ENCODE measurements at places on chromosomes 5 and 9.

- no peak for DNase-seq
Measured at GRCh38 chr9:70868661-70869652, 252.5 kb downstream of the TRPM3 start.

GRCh38 chr5:140043508-140043872 lies 391 bp upstream of the NRG2 start:
- peak; percentile 7 for DNase-seq

GRCh38 chr5:50700706-50701105 lies 34.3 kb downstream of the PARP8 start:
- no peak for DNase-seq

- DNase-seq = peak; percentile 57
Measured at GRCh38 chr5:14723701-14724132, 59.2 kb downstream of the OTULIN start.

- DNase-seq = no peak
Measured at GRCh38 chr5:142680605-142681259, 5.2 kb downstream of the FGF1 start.

DNA sequence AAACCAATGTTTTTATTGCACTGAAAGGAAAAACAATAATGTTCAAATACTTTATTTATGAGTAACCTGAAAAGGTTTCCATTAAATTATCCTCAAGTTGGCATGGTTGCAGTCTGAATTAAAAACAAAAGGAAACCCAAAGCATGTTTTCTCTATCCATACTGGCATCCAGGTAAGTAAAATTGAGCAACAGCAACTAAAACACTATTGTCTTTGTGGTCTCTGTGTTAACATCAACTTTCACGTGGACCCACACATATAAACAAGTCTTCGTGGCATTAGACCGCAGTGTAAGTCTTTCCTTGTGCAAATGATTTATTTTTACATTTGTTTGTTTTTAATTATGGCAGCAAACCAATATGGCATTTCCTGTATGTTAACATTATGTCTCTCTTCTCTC lies 757.6 kb downstream of the SEMA5A start:
- DNase-seq = no peak

DNA sequence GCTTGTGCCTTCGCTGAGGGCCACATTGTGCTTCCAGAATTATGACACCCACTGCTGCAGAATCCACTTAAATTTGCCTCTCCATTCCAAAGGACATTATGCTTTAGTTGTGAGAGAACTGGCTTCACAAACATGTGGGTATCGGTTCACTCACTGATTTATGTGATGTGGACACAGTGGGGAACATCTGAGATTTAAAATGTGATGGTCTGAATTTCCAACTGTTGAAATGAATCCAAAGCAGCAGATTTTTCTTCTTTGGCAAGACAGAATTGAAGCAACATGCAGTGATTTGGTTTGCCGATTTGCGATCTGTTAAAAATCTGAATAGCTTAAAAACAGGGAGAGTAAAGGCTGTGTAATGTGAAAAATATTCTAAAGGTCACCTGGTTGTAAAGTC lies 20.3 kb downstream of the PCSK5 start:
- no peak for DNase-seq

- DNase-seq = no peak
Measured at GRCh38 chr5:160260881-160261815, 31.8 kb downstream of the FABP6 start.

DNA sequence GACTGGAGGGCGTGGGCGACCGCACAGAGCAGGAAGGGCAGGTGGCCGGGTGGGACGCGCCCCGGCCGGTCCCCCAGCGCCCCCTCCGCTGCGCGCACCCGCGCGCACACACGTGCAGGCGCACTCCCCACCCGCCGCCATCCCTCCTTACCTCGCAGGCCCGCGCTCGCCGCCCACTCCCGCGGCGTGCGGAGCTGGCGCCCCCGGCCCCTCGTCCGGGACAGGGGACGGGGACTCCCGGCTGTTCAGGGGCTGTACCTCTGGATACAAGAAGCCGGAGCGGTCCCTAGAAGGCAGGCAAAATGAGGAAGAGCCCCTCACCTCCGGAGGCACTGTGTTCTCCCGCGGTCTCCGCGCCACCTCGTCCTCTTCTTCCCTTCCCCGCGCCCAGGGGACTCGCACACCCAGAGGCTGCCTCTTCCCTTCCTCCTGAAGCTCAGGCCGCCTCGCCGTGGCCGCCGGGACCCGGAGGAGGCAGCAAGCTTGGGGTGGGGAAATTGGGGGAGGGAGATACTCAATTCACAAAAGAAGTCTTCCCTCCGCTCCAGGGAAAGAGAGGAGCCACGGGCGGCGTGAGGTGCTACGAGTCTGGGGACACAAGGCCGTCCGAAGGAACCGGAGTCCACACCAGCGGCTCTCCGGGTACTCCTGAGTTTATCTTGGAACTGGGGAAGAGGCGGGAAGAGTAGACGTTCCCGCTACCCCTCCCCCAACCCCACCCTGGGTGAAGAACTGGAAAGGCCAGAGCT lies 1.4 kb upstream of the GABRB2 start:
- no peak for DNase-seq

DNA sequence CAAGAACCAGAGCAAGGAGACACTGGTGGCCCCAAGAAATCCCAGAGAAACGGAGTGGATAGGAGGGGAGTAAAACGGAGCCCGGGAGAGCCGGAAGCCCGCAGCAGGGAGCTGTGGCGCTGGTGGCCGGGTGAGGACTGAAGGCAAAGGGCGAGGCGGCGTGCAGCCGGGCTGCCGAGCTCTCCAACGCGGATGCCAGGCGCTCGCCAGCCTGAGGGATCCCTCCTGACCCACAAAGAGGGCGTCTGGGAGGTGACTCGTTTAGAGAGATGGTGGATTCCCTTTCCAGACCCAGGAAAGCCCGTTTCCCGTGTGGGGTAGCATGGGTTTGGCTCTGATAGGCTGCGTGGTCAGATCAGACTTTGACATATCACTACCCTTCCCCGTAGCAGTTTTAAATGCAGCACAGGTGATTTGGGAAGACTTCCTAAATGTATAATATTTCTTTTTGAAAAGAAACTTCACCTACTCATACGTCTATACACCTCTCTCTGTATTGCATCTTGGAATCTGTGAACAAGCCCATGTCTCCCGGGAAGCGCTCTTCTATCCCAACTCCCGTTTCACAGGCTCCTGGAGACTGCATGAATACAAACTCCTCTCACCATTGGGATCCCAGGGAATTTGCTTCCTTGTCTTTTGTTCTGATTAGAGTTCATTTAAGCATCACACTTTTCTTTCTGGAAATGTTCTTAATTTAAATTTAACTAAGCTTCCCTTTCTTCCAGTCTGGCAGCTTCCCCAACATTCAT lies 158.1 kb downstream of the C9orf152 start:
- peak; percentile 47 for DNase-seq

- DNase-seq = no peak
Measured at GRCh38 chr9:93231121-93231694, 47.3 kb downstream of the WNK2 start.

DNA sequence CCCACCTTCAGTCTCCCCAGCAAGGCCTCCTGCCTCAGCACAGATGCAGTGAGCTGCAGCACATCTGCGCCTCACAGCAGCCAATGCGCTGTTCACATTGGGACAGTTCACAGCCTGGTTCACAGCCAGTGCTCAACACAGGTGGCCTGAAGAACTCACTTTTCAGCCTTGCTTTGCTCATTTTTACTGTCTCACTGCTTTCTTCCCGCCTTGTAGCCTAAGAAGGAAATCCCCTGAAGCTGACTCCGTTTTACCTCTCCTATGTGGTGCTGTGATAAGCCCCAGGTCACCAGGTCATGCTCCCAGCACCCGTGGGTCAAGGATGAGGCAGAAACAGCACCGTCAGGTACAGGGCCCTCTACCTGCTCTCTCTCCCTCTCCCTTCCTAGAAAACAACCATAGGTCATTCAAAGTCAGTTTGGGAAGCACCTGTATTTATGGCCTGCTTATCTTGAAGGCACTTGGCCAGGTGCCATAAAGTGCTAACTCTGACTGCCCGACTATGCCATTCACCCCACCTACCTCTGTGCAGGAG lies 1.1 kb downstream of the GCNT4 start:
- DNase-seq = no peak

- no peak for DNase-seq
Measured at GRCh38 chr5:57349214-57349613, 133.4 kb downstream of the ACTBL2 start.

DNA sequence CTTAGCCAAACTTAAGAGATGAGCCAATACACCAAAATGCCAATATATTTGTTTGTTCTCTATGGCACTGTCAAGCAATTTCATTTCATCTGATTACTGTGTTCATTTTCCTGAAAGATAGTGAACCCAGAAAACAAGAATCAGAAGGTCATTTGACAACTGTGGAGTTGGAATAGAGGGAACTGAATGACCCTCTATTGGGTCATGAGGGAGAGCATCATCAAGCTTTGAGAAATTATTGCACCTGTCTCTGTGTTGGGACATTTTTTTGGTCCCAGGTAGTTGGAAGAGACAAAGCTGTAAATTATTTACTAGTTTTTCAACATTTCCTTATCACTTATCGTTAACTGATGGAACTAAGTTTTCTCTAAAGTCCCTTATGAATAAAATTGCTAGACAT lies 129.4 kb downstream of the GHR start:
- no peak for DNase-seq

- DNase-seq = no peak
Measured at GRCh38 chr5:95884017-95884325, 61.4 kb upstream of the GLRX start.

- DNase-seq = peak; percentile 35
Measured at GRCh38 chr9:37200433-37201005, 80.1 kb downstream of the ZCCHC7 start.

DNA sequence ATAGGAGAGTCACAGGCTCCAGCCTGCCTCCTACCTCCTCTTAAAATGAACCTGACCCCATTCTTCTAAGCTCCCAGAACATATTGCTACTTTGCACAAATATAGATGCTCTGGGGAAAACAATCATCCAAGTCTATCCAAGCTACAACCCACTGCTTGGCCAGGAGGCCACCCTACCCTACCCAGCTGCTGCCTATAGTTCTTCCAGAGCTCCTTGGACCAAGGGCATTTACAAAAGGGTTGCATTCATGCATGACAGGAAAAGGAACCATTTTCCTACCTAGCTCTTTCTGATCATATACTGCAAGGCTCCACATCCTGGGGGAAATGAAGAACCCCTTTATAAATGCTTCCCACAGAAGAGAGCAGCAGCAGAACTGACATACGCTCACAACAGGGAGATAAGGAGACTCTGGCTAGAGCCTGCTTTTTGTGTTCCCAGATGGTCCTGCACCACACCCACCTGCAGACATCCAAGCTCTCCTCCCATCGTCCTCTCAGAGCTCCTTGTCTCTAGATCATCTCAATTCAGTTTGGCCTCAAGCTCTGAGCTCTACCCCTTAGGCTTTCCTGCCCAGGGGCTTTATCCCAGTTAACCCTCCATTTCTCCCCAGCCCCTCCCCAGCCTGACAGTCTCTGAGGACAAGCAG lies 185.5 kb downstream of the SPOCK1 start:
- DNase-seq = no peak

- DNase-seq = peak; percentile 35
Measured at GRCh38 chr5:122915717-122916461, 70.5 kb downstream of the SNX24 start.

DNA sequence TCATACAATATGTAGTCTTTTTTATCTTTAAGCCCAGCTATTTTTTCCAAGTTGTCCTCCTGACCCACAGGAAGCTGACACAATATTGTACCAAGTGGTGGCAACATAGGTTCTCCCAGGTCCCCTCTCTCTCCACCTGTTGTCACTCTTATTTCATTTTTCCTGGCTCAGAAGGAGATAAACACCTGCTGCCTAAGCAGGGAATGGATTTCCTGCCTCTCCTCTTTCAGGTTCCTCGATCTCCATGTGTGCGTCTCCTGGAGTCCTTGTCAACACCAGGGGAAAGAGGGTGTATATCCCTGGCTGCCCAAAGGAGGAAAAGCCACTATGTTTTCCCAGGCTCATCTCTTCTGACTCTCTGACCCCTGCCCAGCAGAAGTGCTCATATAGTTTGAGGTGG lies 81.8 kb upstream of the KLF9 start:
- DNase-seq = no peak

DNA sequence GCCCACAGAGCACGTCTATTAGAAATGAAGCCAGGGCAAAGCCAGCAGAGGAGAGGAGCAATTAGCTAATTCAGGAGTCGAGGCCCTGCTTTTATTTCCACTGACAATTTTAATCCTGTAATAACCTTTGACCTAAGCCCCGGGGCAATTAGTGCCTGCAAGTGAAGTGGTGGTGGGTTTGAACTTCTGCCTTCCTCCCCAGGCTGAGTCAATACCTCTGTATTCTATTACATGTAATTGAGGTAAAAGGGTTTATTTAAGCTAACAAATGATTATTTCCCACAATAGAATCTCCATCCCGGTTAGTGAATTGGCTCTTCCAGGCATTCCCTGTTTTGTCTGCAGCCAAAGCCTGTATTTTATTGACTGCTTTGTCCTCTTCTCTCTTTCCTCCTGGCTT lies 49.9 kb downstream of the FGF18 start:
- no peak for DNase-seq

DNA sequence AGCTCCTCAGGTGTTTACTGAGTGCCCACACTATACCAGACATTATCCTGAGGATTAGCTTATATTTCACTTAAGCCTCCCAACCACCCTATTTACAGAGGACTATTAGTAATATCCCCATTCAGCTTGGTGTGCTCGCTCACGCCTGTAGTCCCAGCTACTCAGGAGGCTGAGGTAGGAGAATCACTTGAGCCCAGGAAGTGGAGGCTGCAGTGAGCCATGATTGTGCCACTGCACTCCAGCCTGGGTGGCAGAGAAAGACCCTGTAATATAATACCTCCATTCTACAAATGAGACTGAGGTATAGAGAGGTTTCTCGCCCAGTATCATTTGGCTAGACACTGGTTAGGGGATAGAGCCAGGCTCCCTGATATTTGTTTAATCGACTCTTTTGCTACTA lies 18.0 kb upstream of the MATR3 start:
- no peak for DNase-seq

- no peak for DNase-seq
Measured at GRCh38 chr5:168720575-168720974, 141.4 kb upstream of the PANK3 start.

GRCh38 chr9:86020731-86021130 lies 78.6 kb downstream of the GOLM1 start:
- DNase-seq = no peak

Measured in activated CD4-positive, alpha-beta T cell treated with anti-CD3 and anti-CD28 coated beads, Interleukin-2, Interleukin-6, amounts not matched to agents 100 ng/mL and 50 ng/mL, durations not matched to agents 16 hours and 8 hours (primary cell).